ENCODE measurements at places on chromosomes 7 and 10.

- no peak for DNase-seq
These were observed 12.7 kb downstream of the SHH start for GRCh38 chr7:155799514-155799913.

DNA sequence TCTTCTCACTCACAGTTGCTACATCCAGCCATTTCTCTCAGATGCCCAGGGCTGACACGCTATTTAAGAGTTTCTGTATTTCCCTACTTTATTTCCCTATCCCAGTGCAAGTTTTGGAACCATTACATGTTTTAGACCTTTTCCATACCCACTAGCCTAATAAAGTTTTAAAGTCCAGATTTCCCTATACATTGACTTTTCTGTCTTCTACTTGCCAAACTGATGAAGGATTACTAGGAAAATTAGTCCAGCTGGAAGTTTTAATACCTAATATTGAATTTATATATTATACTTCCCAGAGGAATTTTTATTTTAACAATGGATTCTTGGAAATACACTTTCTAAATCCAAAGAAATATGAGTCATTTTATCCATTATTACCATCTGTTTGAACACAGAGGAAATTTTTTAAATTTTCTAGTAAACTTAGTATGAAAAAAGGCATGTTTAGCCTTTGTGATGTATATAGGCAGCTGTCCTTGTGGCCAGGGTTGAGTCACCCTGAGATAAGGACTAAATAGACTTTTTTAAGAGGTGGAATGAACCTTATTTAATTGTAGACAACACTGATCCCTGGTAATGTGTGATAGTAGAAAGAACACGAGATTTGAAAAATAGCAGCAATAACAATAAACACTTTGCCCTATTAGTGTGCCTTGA lies 205.0 kb downstream of the TFEC start:
- DNase-seq = no peak

- DNase-seq = no peak
These were observed 196.1 kb downstream of the GRID1 start for GRCh38 chr10:86170255-86171108.

DNA sequence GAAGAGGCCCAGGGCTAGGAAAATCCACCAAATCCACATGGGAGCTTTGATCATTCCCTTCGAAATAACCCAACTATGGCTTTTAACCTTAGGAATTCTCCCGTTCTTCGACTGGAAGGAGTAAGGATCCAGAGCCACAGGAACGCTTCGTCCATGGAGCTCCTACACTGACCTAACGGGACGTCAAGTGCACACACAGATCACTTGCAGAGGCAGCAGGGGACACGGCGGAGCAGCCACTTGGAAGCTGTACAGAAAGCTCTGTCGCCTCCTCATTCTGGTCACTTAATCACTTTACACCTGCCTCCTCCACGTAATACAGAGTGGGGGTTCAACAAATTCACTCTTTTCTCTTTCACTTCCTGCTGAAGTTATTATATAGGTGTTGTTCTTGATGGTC lies 43.9 kb downstream of the RSU1 start:
- no peak for DNase-seq

GRCh38 chr7:30757342-30757692 lies 5.4 kb downstream of the INMT start:
- DNase-seq = no peak

DNA sequence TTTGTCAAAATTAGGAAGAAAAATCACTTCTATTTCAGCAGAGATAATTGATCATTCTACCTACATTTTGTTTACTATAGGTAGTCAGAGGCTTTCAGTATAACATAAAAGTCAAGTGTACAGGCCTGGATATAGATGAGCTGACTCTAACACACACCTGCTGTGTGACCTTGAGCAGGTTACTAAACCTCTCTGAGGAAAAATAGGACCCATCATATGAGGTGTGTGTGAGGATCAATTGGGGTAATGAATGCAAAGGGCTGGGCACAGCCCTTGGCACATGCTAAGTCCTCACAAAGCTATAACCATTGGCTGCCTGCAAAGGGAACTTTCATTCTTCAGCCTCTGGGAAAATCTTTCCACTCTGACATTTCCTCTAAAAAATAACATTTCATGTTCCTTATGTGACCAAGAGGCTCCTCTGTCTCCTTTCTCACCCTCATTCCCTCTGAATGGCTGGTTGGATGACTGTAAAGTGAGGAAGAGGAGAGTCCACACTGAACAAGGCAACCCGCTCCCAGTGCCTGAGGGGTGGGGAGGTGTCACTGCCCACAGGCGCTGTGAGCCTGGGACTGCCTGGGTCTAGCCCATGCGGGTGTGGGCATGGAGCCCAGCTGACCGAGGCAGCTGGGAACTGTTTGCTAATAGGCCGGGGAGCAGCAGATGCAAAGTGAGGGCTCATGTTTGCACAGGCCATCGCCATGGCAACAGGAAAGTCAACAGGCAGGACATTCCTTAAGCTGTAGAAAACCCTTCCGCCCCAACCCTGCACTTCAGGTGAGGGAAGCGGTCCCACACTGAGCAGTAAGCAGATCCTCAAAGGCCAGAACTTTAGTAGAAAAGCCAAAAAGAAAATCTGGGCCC lies 36.8 kb downstream of the MYOF start:
- no peak for DNase-seq

DNA sequence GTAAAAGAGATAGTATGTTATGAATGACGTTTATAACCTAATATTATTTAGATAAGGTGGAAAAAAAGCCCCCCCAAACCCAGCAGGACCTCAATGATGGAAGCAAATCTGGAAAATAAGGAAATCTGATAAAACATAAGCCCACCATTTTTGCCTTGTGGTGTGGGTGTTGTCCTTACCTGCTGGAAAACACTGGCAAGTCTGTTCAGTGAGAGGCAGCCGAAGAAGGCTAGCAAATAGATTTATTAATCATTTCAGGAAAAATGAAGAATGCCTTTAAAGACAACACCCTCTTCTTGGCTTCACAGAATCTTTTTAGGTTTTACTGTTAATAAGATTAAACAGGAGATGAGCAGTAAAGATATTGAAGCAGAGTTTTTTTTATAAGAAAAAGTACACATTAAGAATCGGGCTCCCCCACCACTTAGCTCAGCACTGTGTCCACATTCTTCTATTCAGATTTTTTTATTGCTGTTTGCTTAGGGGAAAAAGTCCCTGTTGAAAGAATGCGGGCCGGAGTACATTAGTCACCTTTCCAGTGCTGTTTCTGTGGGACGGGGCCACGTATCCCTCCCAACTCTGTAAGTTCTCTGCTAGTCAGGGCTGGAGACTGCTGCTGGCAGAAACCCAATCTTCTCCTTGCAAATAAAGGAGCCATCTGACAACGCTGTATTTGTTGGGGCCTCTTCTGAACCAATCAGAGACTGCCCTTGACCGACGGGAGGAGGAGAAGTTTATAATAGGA lies 104.1 kb downstream of the EVX1 start:
- DNase-seq = no peak

DNA sequence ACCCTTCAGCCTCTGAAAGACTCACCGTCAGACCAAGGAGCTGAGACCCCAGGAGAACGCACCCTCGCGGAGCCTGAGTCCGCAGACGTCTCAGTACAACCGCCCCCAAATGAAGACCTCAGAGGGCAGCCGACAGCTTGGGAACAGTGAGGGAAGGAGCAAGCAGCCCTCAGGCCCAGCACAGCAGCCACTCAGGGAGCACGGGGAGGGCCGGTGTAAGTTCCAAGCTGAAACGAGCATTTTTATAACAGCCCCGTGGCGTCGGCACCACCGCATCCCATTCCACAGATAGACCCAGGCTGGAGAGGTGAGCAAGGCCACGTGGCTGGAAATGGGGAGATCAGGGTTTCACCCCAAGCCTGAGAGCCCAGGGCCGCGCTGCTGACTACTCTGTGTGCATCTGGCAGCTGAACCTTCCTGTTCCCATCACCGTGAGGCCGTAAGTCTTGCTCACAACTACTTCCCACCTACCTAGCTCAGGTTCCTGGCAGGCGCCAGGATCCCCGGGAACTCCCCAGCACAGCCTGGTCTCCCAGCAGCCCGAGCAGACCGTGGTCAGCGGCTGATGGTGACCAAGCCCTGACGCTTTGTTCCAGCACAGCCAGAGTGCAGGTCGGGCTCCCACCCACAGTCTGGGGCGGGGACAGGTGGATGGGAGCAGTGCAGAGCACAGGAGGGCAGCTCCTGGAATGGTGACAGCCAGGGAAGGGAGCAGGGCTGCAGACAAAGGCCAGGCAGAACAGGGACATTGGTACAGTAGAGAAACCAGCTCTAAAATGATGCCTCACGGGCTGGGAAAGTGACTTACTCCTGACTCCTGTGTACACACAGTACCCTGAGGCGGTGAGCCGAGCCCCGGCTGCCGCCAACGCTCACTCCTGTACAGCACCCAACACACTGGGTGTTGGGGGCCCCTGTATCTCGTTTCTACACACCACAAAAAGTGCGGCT lies 6.1 kb upstream of the NOM1 start:
- no peak for DNase-seq

DNA sequence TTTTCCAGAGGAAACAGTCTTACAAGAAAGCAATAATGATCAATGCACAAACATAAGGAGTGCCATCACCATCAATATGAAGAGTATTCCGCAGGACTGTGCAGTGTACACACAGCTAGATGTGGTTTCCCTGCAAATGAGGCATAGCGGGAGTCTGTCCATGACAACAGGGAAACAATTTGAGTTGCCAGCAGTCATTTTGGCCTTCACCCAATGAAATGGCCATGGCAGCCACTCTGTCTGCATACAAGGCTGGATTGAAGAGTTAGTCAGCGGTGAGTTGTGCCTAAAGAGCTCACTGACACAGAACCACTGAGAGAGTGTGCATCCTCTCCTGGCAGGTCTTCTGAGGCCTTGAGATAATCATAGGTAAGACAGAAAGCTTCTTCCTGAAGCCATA lies 303.3 kb downstream of the IPMK start:
- DNase-seq = no peak

- no peak for DNase-seq
These were observed 171.9 kb downstream of the OTUD1 start for GRCh38 chr10:23610626-23611307.

GRCh38 chr7:16416289-16417282 lies 4.8 kb downstream of the CRPPA start:
- DNase-seq = no peak

DNA sequence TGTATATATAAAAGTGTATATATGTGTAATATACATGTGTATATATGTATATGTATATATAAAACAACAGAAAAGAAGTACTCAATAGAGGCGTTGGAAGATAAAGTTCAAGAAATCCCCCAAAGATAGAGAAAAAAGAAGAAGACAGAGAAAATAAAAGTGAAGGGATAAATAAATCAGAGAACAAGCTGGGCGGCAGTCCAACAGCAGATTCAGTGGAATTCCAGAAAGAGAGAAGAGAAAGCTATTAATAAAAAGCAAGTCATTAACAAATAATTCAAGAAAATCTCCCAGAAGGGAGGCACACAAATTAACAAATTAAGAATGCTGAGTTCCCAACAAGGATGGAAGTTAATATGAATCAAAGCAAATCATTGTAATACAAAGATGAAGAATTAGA lies 59.3 kb upstream of the RNF148 start:
- DNase-seq = no peak

DNA sequence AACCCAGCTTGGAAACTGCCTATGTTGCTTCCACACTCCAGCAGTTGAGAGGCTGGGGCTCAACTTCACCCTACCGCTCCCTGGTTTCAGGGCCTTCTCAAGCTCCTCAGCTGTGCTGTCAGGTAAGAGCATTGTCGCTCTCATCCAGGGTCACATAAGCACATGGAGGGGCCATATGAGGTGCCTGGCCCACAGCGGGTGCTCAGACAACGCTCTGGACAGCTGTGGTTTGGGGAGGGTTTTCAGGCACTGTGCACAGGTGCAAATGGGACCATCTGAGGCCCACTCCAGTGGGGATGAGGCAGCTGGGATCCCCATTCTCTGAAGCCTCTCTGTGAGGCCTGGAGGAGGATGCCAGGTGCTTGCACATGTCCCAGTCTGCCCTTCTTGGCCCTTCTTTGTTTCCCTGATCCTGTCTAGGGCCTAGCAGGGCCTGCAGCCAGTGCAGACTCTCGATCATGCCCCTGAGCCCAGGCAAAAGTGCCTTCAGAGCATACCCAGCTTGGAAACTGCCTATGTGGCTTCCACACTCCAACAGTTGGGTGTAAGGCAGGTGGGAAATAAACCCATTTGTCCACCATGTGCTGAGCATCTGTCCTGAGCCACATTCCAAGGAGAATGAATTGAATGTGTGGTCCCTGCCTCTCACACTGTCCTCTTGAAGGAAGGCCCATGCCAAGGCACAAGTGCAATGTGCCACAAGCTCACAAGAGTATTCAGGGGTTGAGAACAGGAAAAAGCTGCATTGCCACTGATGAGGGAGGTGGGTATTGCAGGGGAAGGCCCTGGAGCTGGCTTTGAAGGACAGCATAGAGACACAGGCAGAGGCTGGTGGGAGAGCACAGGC lies 40.3 kb downstream of the VSTM4 start:
- DNase-seq = no peak

DNA sequence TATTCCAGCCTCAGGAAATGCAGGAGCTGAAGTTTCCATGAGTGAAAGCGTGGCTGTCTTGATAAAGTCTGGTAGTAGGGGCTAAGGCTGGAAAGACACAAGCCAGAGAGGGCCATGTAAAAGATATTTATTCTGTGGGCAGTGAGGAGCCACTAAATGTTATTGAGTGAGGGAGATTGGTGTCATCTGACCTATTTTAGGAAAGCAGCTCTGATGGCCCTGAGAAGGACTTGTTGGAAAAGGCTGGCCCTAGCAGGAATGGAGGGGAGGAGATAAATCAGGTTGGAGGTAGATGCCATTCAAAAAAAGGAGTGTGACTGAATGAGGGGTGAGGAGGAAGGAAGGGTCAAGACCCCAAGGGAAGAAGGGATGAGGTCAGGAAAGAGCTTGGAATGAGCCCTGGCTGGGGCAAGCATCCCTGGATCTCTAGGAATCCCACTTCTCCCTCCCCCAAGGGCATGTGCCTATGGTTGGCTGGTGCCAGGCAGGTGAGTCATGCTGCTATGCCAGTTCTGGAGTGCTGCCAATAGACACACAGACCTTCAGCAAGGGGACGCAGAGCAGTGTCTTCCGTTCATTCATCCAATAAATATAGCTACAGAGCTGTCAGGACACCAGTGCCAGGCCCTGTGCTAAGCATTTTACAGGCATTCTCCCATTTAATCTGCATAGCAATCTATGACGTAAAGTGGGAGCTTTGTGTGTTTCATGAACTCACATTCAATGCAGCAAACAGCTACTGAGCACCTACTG lies 2.0 kb downstream of the ANKRD2 start:
- DNase-seq = no peak

DNA sequence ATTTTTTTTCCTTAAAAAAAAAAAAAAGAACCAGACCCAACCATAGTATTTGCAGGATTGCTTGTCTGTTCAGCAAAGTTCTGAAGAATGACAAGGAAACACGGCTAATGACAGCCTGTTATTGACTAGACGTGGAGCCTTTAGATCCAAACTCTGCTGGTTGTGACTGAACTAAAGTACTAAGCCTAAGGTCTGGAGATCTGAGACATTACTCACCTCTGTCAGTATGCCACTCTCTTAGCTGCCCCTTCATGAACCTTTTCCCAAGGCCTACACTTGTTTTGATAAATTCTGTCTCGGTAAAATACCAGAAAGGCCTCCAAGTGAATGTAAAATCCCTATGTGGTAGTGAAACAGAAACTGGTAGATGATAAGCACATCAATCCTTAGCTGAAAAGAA lies 101.0 kb downstream of the CABCOCO1 start:
- DNase-seq = no peak

All from activated B cell treated with CpG ODN at 0.5 μM for 24 hours (primary cell).